KG1 (cell line): ENCODE measurements at places on chromosomes 7 and 10.
A peak's percentile ranks its signal among the peaks of the same experiment; 100 is the strongest.

GRCh38 chr10:23540401-23541030 is 101.6 kb downstream of the OTUD1 start:
- DNase-seq = peak; percentile 60

GRCh38 chr10:6200440-6200733 is 2.3 kb upstream of the PFKFB3 start:
- no peak for DNase-seq

GRCh38 chr7:41612386-41612785 is 90.5 kb downstream of the INHBA start:
- DNase-seq = no peak

DNA sequence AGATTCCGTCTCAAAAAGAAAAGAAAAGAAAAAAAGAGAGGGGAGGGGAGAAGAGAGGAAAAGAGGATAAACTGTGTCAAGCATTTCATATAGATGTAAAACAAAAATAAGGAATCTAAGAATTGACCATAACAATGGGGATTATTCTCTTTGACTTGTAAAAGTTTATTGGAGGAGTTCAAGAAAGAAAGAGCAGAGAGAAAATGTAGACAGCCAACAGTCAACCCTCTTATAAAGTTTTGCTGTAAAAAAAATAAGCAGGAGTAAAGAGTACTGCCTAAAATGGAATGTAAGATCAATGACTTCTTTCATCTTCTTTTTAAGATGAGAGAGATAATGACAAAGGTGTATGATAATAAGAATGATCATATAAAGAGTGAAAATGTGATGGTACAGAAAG is 87.9 kb downstream of the SNX13 start:
- no peak for DNase-seq

DNA sequence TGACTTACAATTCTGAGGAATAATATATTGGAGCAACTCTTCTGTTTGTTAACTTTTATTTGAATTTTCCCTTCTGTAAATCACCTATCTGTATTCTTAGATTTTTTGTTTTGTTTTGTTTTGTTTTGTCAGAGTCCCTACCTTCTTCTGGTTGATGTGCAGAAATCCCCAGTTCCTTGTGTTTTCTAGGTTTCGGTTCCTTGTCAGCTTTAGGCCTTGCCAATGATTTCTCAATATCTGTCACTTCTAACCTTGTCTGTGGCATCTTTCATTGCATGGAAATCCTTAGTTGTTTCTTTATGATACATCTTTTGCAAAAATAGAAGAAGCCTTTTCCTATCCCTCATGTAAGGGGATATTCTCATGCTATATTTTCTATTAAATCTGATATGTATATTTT is 21.7 kb upstream of the ST8SIA6 start:
- no peak for DNase-seq

DNA sequence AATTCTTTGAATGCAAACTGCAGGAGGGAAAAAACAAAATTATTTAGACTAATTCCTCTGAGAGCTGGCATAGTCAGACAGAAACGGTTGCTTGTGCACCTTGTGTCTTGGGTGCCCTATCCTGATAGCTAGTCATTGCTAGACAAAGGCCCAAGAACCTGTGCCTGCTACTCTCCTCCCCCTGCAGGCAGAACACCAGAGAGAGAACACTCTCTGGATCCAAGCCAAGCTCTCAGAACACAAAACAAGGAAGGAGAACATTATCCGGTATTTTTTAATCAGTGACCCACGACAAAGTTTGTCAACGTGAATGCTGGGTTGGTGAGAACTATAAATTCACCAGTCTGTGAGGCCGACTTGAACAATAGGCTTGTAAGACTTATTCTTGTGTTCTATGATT is 18.8 kb upstream of the PPP1R9A start:
- peak; percentile 8 for DNase-seq

DNA sequence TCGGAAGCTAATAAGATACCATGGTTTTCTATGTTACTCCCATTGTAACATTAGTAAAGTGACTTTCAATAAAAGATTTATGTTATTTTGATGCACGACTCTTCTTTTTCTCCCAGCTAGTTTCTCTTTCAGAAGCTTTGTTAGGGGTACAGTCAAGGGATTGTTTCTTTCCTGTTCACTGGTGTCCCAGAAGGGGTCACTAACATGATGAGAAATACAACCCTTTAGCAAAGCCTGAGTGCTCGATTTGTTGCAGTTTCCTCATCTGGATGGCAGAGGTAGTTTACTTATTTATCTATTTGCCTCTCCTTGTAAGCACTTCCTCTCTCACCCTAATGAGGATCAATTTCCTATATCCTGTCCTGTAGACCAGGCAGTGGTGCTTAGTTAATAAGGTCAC is 17.0 kb downstream of the SRI start:
- no peak for DNase-seq

- DNase-seq = no peak
These were observed 62.6 kb upstream of the HMX3 start for GRCh38 chr10:123073187-123073586.

DNA sequence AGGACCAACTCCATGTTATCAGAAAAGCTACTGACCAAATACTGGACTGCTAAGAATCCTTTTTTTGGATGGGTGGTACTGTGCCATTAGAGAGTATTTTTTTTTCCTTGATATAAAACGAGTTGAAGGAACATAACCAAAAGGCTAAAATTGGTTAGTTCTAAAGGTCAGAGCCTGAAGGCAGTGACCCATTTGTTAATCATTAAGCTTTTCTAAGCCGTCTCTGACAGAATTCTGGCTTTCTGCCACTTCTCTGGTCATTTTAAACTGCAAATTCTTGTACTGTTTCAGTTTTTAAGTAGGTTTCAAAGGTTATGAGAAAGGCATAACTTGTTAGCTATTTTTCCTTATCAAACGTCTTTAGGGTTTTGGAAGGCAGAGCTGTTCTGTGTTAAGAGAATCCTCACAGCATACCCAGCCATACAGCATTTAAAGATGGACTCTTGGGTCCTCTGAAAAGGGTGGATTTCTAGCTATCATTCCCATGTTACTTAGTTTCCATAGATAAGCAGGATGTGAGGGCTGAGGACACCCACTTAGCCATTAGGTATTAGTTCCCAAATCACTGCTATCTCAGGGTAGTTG is 196.8 kb downstream of the RNLS start:
- peak; percentile 83 for DNase-seq

DNA sequence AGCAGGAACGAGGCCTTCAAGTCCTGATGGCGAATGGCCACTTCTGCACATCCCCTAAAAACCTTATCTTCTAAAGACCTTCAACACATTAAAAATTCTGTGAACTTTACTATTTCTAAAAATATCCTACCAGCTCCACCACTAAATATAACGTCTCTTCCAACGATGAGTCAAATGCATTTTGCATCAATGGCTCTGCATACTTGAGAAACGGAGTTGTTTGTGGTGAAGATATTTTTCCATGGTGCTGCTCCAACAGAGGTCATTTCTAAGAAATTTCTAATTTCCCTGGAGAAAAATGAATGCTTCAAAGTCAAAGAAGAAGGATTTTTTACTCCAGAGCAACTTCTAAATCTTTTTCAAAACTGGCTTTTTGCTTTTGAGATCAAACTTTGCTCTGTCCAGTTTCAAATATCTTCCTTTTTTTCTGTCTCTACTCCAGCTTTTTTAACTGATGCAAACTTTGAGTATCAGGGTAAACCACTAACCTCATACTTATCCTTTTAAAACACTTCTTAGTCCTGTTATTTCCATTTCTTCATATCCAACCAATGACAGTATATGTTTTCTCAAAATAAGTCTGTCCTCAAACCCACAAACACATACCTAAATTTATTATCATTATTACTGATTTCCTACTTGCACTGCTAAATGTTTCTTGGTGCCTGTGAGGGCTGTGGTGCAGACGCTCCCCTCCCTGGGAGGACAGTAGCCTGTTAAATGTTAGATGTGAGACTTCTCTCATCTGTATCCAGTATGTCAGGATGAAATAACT is 258.1 kb downstream of the KLF6 start:
- no peak for DNase-seq

GRCh38 chr10:785089-785860 is 95.8 kb upstream of the DIP2C start:
- no peak for DNase-seq

GRCh38 chr7:15915686-15916293 is 229.3 kb upstream of the MEOX2 start:
- no peak for DNase-seq

DNA sequence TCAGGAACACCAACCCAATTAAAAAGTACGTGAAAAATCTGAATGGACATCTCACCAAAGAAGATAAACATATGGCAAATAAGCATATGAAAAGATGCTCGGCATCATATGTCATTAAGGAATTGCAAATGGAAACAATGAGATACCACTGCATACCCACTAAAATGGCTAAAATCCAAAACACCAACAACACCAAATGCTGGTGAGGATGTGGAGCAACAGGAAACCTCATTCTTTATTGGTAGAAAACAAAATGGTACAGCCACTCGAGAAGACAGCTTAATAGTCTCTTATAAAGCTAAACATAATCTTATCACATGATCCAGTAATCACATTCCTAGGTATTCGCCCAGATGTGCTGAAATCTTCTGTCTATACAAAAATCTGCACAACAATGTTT is 13.1 kb downstream of the RSU1 start:
- DNase-seq = no peak

DNA sequence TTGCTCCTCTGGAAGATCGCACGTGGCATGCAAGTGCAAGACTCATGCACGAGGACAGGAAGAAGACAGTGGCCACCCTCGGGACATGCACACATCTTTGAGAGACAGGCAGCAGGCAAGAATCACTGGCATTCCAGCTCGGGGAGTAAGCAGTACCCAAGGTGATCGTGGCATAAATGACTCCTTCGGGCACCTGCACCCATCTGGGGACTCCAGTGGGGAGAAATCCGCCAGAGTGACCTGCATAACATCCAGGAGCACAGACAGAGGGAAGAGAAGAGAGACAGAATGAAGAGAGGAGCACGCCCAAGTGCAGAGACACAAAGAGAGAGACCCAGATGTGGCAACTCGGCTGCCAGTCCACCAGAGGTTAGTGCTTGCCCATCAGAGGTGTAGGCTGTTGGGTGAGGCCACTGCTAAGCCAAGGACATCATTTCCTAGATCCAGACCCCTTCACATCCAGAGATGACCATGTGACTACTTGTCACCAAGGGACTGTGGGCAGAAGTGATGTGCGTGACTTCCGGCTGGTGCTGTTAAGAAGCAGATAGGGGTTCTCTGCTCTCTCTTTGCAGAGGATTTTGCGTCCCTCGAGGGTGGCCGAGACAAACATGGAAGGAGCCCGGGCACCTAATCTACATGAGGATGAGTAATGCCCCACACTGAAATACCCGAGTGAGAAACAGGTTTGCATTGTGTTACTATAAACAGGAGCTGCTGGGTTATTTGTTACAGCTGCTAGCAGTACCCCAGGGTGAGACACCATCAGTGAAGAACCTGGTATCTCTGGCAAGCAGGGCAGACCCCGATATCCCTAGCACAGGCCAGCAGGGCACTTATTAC is 80.6 kb downstream of the VWA2 start:
- DNase-seq = no peak

DNA sequence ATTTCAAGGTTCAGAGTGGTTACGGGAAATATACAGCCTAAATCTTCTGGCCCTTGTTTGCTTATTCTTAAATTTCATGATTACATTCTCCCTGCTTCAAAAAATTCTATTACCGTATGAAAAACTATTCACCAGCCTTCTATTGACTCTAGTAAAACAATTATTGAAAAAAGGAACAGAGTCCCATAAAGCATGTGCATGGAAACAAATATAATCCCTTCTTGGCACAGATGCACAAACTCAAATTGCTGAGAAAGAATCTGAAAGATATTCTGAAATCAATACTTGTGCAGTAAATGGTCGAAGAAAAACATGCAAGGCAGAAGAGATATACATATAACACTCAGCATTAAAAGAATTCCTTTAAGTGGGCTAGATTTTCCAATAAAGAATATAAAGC is 83.6 kb downstream of the LRRN3 start:
- DNase-seq = no peak

DNA sequence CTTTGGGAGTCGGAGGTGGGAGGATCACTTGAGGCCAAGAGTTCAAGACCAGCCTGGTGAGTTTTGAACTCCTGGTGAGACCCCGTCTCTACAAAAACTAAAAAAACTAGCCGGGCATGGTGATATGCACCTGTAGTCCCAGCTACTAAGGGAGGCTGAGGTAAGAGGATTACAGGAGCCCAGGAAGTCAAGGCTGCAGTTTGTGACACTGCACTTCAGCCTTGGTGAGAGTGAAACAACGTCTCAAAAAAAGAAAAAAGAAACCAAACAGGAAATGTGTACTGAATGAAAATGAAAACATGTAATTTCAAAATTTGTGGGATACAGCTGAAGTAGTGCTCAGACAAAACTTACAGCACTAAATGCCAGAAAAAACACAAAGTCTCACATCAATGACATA is 7.6 kb downstream of the ARHGAP12 start:
- no peak for DNase-seq

DNA sequence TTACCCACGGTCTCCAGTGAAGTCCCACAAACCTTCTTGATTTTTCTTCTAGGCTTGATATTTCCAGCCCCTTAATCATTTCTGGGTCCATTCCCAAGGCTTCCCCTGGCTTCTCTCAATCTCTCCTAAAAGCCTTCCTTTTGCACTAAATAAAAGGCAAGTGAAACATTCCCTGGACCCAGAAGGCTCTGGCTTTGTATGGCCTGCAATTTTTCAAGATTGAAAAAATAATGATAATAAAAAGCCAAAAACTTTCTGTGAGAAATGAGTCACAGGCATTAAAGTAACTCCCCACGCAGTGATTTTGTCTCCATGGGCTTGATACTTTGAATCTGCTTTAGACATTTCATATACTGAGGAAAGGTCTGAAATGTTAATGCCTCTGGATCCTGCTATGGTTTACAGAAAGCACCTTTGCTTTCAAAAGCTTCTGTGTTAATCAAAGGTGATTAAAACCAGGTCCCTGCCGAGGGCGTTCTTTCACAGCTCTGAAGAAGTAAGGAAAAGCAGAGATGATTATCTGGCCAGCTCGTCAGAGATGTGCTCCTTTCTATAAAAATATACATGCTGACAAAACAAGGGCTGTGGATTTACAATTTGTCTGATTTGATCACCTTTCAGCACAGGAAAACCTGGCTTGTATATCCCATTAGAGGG is 118.9 kb upstream of the TMEM72 start:
- DNase-seq = no peak

GRCh38 chr10:132204781-132205473 is 18.2 kb downstream of the DPYSL4 start:
- no peak for DNase-seq

GRCh38 chr10:59750155-59750945 is 2.9 kb downstream of the MRLN start:
- no peak for DNase-seq

DNA sequence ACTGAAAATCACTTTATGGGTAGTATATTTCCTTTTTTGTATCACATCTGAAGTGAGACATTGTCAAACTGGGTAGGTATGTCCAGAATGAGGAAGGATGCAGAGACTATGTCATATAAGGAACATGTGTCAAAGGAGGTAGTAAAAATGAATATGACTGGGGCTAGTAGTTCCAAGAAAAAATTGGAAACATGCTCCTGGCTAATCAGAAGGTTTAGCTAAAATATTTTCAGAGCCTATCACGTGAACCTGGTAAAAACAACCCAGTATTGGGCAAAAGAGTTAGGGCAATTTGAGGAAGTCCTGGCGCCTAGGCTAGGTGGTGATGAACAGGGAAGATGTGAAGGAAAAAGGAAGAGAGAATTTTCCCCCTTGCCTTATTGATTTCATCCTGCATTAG is 26.4 kb downstream of the ENTPD1 start:
- no peak for DNase-seq
